ENCODE measurements at places on chromosomes 12 and 14.

DNA sequence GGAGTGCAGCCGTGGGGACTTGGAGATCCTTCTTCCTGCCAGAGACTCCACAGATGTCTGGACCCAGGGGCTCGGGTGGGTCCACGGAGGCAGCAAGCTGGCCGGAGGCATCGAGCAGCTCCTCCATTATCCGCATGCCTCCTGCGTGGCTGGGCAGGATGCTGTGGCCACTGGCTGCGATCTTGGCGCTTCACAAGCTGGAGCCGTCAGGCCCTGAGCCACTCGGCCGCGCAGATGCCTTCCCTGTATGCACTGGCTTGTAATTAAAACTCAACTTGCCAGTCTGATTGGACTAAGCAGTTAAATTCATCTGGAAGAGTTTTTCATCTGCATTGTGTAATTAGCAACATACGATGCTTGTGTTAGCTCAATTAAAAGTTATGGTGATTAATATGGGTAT, 151.5 kb downstream of the AACS start:
- DNase-seq = no peak

- no peak for DNase-seq
Measured at GRCh38 chr12:31872831-31873604, 86.2 kb upstream of the RESF1 start.

- DNase-seq = no peak
Measured at GRCh38 chr12:6369916-6370575, 5.3 kb downstream of the SCNN1A start.

DNA sequence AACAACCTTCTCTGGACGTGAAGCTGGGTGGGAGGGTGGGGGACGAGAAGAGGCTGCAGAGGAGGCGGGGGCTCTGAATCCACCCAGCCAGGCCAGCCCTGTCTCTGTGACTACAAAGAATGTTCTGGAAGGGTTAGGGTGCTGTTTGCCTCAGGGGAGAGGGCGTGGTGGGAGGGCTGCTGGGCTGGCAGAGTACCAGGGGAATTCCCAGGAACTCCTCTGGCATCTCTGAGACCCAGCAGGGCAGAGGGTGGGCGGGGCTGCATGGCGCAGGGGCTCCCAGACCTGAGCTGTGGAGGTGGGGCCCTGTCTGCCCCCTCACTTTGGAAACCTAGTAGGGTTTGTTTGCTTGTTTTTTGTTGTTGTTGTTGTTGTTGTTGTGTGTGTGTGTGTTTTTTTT, 45.5 kb upstream of the FZD10 start:
- no peak for DNase-seq

GRCh38 chr12:1799051-1799881, 21.1 kb upstream of the LRTM2 start:
- no peak for DNase-seq

- DNase-seq = no peak
Measured at GRCh38 chr12:39574785-39575497, 44.7 kb downstream of the ABCD2 start.

DNA sequence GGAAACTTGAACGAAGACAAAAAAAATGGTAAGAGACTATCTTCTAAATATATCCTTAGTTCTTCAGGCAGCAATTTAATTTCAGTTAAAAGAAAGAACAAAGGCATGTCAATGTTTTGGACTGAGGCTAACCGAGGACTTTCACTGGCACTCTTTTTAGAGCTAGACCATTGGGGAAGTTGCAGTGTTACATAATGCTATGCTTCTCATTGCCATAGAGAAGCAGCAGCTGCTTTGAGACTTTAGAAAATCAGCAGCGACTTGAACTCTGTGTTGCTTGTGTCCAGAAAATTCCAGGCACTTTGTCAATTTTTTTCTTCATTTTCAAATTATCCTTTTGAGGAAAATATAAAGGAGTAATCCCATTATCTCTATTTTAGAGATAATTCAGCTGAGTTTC, 964.2 kb downstream of the NRXN3 start:
- DNase-seq = no peak

GRCh38 chr12:88994537-88994936, 357.8 kb downstream of the DUSP6 start:
- DNase-seq = no peak

GRCh38 chr12:128793701-128794100, 30.1 kb downstream of the SLC15A4 start:
- DNase-seq = no peak

DNA sequence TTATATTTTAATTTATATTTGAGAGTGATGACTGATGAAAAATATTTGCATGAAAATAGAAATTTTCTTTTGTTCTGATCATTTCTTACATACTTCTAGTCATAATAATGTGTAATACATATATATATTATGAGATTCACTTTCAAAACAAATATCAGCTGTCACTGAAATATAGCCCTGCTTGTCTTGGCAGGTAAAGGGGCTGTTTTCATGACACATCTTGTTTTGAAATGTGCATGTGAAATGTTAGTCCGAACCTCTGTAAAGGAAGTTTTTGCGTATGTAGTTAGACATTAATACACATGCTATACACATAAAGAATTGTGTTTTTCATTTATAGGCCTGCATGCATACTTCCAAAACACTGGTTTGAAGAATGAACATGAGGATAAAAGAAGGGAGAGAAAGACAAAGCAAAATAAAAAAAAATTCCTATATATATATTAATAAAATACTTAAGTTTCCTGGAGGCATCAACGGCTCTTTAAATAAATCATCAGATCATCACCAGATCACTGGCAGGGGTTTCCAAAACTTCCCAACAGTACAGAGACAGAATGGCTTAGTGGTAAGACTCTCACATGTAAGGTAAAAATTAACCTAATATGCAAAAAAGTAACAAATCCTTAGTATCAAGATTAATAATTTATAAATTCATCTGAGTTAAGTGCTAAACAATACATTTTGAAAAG, 60.1 kb downstream of the SEL1L start:
- DNase-seq = no peak

- DNase-seq = no peak
Measured at GRCh38 chr14:95065411-95065810, 91.9 kb downstream of the DICER1 start.

DNA sequence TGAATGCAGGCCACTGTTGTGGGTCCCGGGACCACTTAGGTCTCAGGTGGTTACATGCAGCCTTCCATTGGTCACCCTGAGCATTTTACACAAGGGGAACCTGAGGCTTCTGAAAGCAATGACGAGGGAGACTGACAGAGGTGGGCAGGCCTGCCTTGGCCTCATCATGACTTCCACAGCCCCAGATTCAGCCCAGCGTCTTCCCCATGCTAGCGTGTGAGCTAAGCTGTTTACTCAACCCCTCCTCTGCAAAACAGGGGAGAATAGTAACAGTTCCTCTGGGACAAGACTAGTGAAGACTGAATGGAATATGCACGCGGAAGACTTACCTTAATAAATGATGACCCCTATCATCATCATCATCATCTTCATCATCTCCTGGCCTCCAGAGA, 46.8 kb downstream of the VWF start:
- no peak for DNase-seq

DNA sequence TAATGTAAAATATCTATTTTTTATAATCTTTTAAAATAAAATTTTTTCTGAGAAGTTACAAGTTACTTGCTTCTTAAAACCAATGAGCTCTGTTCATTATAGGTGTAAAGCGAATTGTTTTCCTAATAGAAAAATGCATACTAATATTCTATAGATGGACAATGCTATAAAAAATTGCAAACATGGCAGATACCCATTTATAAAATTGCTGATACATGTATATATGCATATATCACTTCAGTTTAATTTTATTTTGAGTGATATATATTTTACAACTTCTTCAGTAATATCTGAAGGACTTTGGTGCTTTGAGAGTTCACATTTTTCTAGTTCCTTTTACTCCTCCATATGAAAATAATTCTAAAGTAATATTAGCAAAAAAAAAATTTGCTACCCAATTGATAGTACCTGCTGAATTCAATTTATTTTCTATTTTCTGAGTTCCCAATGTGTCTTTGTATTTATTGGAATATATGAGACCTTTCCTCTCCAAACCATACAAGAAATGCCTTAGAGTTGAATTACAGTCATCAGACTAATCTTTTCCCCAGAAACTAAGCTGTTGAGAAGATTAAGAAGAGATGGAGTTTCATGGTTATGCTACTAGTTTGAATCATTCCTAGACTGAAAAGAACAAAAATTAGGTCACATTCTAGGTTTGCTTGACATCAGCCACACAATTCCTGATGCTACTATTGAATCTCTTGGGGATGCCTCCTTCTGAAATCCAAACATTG, 1937.5 kb upstream of the SEL1L start:
- DNase-seq = no peak

DNA sequence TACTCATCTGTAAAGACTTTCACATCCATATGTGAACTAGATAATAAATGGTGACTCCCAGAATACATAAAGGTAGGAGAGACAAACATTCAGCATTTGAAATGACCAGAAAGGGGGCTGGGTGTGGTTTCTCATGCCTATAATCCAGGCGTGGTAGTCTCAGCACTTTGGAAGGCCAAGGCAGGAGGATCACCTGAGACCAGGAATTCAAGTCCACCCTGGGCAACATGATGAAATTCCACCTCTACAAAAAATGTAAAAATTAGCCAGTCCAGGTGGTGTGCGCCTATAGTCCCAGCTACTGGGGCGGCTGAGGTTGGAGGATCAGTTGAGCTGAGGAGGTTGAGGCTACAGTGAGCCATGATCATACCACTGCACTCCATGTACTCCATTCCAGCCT, 4.1 kb upstream of the CS start:
- no peak for DNase-seq

DNA sequence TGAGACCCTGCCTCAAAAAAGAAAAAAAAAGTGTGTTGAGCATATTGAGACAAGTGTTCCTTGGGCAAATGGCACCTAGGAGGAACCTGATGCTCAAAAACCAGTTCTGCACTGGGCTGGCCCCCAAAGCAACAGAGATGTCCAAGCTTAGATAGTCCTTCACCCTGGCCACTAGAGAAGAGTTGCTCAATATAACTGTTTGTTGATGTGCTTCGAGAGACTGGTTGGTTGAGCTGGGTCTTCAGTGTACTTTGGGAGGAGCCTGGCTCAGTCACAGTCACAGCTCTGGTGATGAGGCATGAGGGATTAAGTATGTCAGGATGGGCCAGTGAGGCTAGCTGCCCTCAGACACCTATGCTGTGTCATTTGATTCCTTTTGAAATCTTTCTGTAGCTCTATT, 38.0 kb downstream of the SLC2A14 start:
- no peak for DNase-seq

DNA sequence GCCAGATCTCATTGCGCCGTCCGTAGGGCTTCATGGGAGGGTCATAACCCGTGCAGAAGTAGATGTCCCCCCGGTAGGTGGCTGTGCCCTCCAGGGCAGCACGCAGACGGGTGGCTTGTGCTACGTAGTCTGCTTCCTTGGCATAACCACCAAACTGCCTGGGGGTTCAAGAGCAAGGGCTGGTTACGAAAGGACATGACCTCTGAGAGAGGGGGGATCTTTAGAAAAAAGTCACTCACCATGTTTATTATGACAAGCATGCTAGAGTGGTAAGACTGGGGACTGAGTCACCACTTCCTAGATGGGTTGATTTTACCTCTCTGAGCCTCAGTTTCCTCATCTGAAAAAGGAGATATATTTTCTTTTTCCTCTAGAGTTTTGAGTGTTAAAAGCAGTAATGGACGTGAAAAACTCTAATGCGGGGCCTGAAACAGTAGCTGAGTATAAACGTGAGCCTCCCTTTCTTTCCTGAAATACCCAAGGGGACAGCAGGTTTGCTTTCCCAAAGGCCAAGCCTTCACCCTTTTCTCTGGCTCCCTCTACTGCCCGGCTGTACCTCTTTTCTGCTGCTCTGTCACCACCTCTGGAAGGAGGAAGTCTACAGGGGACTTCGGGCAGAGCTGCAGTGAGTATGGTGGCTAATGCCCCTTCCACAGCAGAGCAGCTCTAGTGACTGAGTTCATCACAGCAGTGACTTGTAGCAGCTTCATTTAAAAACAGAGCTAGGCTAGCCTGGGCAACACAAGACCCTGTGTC, 23.5 kb upstream of the GPRC5D start:
- DNase-seq = no peak

DNA sequence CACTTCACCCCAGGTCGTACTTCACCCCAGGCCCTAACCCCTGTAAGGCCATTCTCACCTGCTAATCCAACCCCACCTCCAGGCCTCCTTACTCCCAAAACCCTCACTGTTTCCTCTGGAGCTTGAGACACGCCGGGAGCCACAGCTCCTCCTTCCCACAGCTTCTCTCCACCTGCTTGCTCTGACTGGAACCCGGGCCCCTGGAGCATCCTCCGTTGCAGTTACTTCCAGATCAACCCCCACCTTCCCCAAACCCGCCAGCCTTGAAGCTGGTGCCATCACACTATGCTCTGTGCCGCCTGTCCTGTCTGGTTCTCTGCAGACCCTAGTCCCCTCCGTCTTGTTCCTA, 34.6 kb upstream of the PPP2R5C start:
- no peak for DNase-seq

DNA sequence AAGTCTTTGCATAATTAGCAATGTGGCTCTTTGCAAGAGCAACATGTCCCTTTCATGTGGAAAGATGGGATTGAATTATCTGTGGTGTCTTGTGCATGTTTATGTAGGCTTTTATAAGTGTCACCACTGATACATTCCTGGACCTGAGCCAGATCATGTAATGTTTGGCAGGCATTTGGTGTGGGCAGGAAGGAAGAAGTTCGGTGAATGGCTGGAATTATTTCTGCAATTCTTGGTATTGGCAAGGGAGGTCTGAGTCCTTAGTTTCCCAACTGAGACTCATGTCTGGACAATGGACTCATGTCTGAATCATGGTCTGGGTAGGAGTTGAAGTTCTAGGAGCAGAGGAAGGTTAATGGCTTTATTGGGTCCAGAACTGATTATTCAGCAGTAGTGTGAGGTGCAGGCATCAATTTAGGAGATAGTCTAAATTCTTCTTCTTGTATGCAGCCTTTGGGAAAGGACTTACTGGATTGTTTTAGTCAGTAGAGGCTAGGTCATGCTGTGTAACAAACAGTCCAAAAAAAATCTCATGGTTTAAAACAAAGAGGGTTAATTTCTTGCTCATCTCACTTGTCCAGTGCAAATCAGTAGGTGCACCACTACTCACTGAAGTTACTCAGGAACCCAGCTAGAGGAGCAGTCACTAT, 186.5 kb upstream of the LHX5 start:
- no peak for DNase-seq

DNA sequence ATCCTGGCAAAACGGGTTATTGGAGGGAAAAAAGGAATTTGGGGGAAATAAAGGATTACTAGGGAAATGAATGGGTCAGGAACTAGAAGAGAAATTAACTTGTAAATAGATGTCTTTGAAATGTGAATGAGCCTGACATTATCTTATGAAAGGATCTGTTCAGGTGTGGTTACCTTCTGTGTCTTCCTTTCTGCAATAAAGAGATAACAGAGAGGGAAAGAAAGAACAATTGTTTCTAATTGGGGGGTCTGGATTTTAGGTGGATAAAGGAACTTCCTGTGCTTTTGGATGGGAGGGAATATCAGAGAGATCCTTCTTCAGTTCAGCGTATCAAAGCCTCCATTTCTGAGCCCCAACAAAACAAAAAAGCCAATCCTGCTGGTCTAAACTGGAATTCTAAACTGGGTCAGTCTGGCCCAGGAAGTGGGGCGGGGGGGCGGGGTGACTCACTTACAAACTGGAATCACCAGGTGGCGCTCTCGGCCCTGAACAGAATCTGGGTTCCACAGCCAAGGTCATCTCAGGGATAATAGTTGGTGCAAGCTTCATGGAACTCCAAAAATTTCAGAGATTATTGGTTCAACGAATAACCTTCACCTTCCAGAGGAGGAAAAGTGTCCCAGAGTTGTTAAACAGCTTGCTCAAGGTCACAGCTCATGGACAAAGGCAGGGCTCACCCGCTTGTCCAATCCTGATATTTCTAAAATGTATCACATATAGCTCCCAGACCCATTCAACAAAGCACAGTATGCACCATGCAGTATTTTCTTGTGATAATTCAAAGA, 15.2 kb upstream of the PEBP1 start:
- no peak for DNase-seq

Measured in NCI-H1417 treated with DMSO at 0.1 percent for 48 hours (cell line).